HepG2 (cell line): ENCODE measurements at places on chromosomes 1 and 21. TPM values are rescaled to one million over a fixed set of nuclear protein-coding genes. Genes with fewer than 3 reads are reported as not detected.
A peak's percentile ranks its signal among the peaks of the same experiment; 100 is the strongest.

GRCh38 chr1:28173151-28173979 lies 3.1 kb downstream of the PTAFR start:
- H3K4me1 ChIP-seq = peaks cover 60% of the 10 kb centered on the region
- no peaks in the 10 kb centered on the region for H3K36me3 ChIP-seq
- H3K27me3 ChIP-seq = peaks cover 2% of the 10 kb centered on the region
- H3K4me3 ChIP-seq = no peak overlapping the region
- H3K27ac ChIP-seq = no peak overlapping the region

GRCh38 chr1:110487726-110488125 lies 31.2 kb downstream of the KCNA10 start:
- H3K27ac ChIP-seq = no peak overlapping the region
- H3K4me1 ChIP-seq = no peaks in the 10 kb centered on the region
- H3K27me3 ChIP-seq = no peaks in the 10 kb centered on the region
- no peaks in the 10 kb centered on the region for H3K36me3 ChIP-seq
- DNase-seq = no peak

DNA sequence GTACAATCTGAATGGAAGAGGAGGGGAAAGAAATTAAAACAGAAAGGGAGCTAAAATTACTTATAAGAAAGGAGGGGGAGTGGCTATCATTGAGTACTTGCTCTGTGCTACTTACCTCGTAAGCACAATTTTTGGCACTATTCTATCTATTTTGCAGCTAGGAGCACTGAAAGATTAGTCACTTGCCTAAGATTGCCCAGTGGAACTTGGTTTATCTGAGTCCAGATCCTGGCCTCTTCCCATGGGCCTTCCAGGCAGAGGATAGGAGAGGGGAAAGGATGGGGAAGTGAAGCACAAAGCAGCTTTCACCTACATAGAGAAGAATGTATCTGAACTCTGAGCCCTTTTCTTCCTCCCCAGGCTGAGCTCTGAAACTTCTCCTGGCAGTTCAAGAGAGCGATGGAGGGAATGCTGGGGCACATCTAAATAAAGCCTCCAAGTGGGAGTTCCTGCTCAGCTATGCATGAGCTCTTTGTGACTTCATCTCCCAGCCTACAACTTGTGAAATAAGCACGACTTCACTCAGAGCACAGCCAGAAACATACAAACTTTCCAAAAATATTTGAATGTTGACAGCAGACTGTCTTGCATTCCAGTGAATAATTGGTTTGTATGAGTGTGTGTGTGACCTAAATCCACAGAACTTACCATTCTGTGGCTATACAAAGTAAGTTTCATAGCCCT lies 29.4 kb downstream of the HMGB4 start:
- no peaks in the 10 kb centered on the region for H3K4me1 ChIP-seq
- no peaks in the 10 kb centered on the region for H3K36me3 ChIP-seq
- H3K4me3 ChIP-seq = no peak overlapping the region
- no peak for DNase-seq
- no peaks in the 10 kb centered on the region for H3K27me3 ChIP-seq
- no peak overlapping the region for H3K27ac ChIP-seq

The C1orf226 gene
- total RNA-seq = 4.7 and 7.2 TPM in 2 replicates

DNA sequence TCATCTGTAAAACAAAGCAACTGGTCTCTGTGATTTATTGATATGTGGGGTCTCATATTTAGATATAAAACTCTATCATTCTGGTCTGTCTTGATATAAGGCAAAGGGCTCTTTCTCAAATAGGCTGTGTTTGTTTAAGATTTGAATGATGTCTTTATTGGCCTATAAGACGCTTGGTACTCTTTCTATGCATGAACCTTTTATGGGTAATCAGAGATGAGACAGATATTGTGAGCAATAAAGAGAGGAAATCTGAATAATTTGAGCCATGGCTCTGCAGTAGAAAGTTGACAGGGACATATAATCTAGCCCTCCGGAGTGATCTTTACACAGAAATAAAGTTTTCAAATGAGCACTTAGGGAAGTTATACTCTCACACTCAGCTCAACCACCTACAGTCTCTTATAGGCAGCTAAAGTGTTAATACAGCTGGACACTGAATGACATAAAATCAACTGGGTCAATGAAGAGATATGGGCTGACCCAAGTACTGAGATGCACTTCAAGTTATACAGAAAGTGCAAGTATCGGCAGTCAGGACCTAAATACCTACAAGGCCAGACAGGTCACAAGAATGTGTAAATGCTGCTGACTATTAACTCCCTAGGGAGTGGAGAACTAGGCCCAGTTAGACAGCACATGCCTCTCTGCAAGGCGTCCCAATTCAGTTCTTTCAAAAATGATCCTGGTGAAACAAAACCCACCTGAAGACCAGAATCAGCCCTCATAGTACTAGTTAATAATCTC lies 111.0 kb downstream of the PTPN14 start:
- H3K36me3 ChIP-seq = no peaks in the 10 kb centered on the region
- H3K4me1 ChIP-seq = peaks cover 38% of the 10 kb centered on the region
- no peak for DNase-seq
- peak overlapping the region; percentile 68 for H3K27ac ChIP-seq

DNA sequence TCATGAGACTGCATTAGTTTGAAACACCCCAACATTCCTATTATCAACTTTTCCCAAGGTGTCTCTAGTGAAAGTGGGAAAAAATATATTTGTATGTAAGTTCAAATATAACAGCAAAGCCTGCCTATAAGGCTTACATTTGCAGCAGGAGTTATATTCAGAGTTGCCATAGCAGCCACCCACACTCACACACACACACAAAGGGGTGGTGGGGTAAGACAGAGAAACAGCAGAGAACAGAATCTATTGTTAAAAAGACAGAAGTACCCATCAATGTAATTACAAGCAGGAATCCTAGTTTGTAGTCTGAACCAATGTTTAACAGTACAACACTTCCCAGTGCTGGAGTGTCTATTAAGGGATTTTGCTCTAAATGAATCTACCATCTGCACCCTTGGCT lies 55.0 kb downstream of the PLPPR5 start:
- H3K36me3 ChIP-seq = no peaks in the 10 kb centered on the region
- no peaks in the 10 kb centered on the region for H3K27me3 ChIP-seq
- H3K4me3 ChIP-seq = no peak overlapping the region
- H3K4me1 ChIP-seq = no peaks in the 10 kb centered on the region
- no peak overlapping the region for H3K27ac ChIP-seq

GRCh38 chr1:3314491-3315381 lies 139.7 kb upstream of the ARHGEF16 start:
- DNase-seq = no peak
- no peaks in the 10 kb centered on the region for H3K27me3 ChIP-seq
- no peak overlapping the region for H3K4me3 ChIP-seq
- H3K27ac ChIP-seq = no peak overlapping the region
- peaks cover 49% of the 10 kb centered on the region for H3K4me1 ChIP-seq

DNA sequence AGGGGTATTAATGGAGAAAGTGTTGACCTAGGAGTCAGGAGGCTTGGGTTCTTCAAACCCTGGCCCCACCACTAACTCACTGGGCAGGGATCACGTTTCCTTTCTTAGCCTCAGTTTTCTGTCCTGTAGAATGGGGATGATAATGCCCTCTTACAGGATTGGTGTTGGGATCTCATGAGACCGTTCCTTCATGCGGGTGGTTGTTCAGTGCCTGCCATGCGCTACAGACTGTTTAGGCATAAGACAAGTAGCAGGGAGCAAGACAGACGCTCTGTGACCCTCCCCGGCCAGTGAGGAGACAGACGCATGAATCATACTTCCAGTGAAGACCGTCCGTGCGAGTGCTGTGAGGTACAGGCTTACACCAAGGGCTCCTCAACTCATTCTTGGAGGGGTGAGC lies 81.7 kb downstream of the MAN1C1 start:
- DNase-seq = no peak
- H3K27me3 ChIP-seq = no peaks in the 10 kb centered on the region
- H3K27ac ChIP-seq = no peak overlapping the region
- H3K4me1 ChIP-seq = 0 out of 2 replicates have a peak, but pooled peaks cover 9% of the 10 kb centered on the region
- no peak overlapping the region for H3K4me3 ChIP-seq

DNA sequence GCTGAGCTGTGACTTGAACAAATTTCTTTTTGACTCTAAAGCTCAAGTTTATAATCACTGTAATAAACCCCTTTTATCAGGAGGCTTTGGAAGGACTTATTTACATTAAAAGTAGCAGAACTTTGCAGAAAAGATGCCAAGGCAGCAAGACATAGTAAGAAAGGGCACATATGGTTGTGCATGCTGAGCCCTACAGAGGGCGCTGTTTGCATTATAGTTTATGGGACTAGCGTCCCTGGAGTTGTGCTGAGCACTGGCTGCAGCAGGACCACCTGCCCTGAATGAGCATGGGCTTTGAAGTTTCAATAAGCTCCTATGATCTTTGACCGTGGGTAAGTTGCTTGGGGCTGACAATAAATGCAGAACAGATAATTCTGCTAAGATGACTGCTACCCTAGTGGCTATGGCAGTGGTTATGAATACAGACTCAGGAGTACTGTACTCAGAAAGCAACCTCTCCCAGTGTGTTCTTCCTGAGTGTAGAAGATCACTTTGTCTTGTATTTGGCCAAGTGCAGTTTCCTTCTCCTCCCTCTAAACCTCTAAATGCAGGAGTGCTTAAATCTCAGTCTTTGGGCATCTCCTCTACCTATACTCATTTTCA lies 45.4 kb upstream of the USP1 start:
- H3K4me3 ChIP-seq = no peak overlapping the region
- H3K4me1 ChIP-seq = peaks cover 64% of the 10 kb centered on the region
- DNase-seq = peak; percentile 62
- no peaks in the 10 kb centered on the region for H3K27me3 ChIP-seq
- H3K27ac ChIP-seq = no peak overlapping the region

GRCh38 chr1:17635811-17636210 lies 96.3 kb downstream of the ARHGEF10L start:
- no peak overlapping the region for H3K27ac ChIP-seq
- H3K4me1 ChIP-seq = no peaks in the 10 kb centered on the region
- H3K27me3 ChIP-seq = no peaks in the 10 kb centered on the region
- no peak for DNase-seq
- peaks cover 94% of the 10 kb centered on the region for H3K36me3 ChIP-seq

The IFNGR2 gene
- 50.3 and 61.3 TPM in 2 replicates for total RNA-seq

The OR2T8 gene
- total RNA-seq = not detected in 2 replicates

The ITGB2 gene
- total RNA-seq = 1.6 and 4.2 TPM in 2 replicates

- peaks cover 11% of the 10 kb centered on the region; the same call in 1 of the 3 replicates for H3K36me3 ChIP-seq
- no peaks in the 10 kb centered on the region for H3K4me1 ChIP-seq
- no peak for DNase-seq
- H3K27ac ChIP-seq = no peak overlapping the region
- no peak overlapping the region for H3K4me3 ChIP-seq
Observed at GRCh38 chr1:211318576-211319280, 7.9 kb upstream of the TRAF5 start.
